ENCODE measurements at places on chromosomes 2 and 18. TPM values are rescaled to one million over a fixed set of nuclear protein-coding genes. Genes with fewer than 3 reads are reported as not detected.

DNA sequence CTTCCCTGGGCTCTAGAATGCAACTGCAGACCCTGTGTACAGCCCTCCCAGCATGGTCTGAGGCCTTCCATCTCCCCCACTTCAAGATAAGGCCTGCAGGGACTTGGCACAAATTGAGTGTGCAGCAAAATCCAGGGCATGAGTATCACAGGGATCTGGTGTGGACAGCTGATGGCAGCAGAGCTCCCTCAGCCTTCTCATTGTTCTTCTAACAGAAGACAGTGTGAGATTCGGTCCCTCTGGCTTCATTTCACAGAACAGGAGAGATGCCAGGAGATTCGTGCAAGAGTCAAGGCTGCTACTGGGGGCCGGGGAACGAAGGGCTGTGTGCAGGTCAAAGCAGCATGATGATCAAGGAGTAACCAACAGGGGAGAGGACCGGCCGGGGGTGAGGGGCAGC lies 85.8 kb downstream of the UXS1 start:
- DNase-seq: no peak

The FBXO15 gene
- total RNA-seq: 1.1 TPM

GRCh38 chr2:188306271-188306670 lies 14.6 kb downstream of the GULP1 start:
- no peak for DNase-seq

The ASXL3 gene
- 9.8 TPM for total RNA-seq

GRCh38 chr18:62497190-62497772 lies 25.5 kb upstream of the ZCCHC2 start:
- DNase-seq: no peak

The DHX57 gene
- 10.9 TPM for total RNA-seq

- DNase-seq: no peak
These were observed 68.5 kb downstream of the TMEM237 start for GRCh38 chr2:201574766-201575165.

DNA sequence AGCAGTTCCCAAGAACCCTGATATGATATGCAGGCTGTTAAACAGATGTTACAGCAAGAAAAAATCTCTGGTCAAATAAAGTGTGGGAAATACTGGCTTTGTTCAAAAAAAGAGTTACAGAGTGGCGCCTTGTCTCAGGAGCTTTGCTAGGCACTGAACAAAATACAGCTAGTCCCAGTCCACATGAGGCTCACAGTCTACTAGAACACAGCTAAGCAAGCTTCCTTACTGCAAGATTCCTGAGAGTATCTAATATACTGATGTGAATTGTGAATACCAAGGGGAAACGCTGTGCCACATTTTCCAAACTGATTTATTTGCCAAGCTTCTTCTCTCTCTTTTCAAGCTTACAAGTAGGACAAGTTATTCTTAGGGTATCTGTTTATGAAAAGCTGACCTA lies 188.8 kb upstream of the NABP1 start:
- DNase-seq: no peak

- no peak for DNase-seq
These were observed 22.4 kb downstream of the CTLA4 start for GRCh38 chr2:203889944-203890343.

GRCh38 chr2:151947813-151948165 lies 119.6 kb upstream of the ARL5A start:
- DNase-seq: peak; percentile 66

The TXNDC2 gene
- 0.23 TPM for total RNA-seq

DNA sequence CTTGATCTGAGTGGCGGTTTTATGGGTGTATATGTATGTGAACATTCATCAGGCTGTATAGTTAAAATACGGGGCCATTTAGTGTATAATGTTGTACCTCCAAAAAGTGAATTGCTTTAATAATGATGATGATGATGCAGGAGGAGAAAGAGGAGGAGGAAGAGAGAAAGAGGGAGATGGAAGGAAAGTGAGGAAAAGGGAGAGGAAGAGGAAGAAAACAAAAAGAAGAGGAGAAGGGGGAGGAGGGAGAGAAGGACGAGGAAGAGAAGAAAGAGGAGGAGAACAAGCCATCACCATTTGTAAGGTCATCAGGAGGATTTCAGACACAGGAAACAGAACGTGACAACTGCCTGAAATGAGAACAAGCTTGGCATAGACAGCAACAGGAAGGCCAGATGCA lies 168.4 kb upstream of the NCKAP5 start:
- no peak for DNase-seq

The RAB17 gene
- total RNA-seq: 0.74 TPM

- DNase-seq: no peak
These were observed 1281.7 kb upstream of the CELF4 start for GRCh38 chr18:38847326-38847725.

The CHPF gene
- total RNA-seq: 105 TPM

The TMEM163 gene
- 4.1 TPM for total RNA-seq

The GKN1 gene
- total RNA-seq: not detected

The ACMSD gene
- not detected for total RNA-seq

DNA sequence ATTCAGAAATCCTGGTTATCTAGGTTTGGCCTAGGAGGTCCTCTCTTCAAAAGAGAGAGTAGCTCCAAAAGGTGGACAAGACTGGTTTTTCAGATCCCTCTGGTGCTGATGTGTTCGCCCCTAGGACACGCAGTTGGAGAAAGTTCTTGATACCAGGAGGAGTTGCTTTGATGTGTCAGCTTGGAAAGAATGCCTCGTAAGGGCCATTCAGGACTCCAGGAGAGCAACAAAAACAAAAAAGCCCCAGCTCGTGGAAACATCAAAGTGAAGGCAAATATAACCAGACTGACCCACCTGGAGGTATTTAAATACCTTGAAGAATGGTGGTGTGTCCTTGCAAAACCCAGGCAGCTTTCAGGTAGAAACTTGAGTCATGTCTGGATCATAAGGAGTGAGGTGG lies 12.5 kb upstream of the LBH start:
- DNase-seq: no peak

DNA sequence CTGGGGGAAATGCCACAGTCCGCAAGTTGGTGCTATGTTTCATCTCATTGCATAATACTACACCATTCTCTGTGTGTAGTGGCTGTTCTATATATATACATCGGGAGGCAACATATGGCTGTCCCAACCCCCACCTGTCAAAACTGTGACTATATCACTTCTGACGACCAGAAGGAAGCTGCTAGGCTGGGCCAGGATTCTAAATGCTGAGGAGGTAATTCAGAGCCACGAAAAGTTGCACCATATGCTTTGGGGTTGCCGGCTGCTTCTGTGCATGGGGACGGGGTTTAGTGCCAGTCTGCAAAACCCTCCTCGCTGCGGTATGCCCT lies 117.3 kb downstream of the MSH2 start:
- DNase-seq: no peak

- DNase-seq: no peak
These were observed 377.7 kb downstream of the TDRD15 start for GRCh38 chr2:21501376-21502027.

GRCh38 chr2:43262951-43263350 lies 36.5 kb upstream of the ZFP36L2 start:
- DNase-seq: no peak

Data from right cardiac atrium (tissue), 5 donors.